ENCODE measurements at places on chromosomes 7 and 10.
A peak's percentile ranks its signal among the peaks of the same experiment; 100 is the strongest.

DNA sequence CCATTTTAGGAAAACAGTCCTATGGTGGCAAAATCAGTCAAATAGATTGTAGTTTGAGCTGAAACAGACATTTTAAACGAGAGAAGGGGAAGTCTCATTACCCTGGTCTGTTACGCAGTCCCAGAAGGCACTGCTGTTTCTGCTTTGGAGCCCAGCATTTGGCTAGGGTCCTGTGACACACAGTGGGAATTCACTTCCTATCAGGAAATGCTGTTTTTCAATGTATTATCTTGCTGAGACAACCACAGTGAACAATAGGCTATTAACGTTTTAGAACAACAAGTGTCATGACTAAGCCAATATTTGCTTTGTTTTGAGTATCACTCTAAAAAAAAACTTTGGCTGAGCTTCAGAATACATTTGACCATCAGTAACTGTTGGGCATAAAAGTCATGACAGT, 74.1 kb downstream of the ADD3 start:
- no peak for DNase-seq

- DNase-seq = peak; percentile 23
Measured at GRCh38 chr7:141073641-141074161, at the start of gene TMEM178B. TMEM178B (plus strand) TSS chr7:141074064.

GRCh38 chr10:102396317-102396650, 779 bp downstream of the NFKB2 start:
- no peak for DNase-seq

GRCh38 chr10:92847202-92847864, 987 bp upstream of the EXOC6 start:
- DNase-seq = peak; percentile 8

- DNase-seq = peak; percentile 47
Measured at GRCh38 chr10:124066126-124066700, 27.2 kb downstream of the CHST15 start.

DNA sequence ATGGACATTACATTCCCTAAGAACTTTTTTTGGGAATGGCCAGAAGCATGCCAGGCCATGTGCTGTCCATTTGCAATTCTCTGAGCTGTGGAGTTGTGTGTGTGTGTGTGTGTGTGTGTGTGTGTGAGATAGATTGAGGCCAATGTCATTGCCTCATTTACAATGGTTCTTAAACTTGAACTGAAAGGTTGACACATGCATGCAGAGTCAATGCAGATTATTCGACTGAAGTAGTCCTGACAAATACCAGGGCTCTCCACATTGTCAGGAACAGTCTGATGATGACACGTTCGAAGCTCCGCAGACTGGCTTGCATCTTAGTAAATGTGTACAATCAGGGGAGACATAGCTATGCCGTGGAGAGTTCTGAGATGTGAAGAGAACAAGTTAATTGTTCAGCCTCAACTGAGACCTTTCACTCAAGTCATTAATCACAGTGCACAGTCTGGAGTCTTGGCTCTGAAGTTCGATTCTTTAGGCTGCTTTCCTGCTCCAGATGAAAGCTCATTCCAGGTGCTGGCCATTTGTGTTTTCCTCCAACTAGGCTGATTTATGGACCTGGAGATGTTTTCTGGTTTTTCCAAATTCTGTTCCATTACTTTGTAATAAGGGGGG, 921.9 kb downstream of the LRMDA start:
- no peak for DNase-seq

DNA sequence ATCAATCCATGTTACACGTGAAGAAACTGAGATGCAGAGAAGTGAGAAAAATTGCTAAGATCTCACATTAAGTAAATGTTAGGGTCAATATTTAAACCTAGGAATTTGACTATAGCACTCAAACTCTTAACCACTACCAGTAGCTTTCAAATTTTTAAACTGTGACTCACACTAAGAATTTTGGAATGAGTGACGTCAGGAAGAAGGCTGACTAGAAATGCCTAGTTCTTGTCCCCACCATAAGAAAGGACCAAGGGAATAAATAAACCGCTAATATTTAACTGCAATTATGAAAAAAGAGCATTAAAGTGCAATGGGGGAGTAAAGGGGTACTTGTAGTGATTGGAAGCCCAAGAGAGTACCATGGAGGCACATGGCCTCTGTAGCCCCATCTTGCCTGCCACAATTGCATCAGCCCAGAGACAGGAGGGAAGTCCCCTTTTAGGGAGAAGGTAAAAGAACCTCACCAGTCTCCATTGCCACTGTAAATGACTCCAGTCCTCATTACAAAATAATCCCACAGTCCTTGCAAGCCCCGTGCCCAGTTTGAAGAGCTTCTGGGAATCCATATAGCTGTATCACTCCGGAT, 3.5 kb upstream of the AKR1B1 start:
- DNase-seq = no peak

DNA sequence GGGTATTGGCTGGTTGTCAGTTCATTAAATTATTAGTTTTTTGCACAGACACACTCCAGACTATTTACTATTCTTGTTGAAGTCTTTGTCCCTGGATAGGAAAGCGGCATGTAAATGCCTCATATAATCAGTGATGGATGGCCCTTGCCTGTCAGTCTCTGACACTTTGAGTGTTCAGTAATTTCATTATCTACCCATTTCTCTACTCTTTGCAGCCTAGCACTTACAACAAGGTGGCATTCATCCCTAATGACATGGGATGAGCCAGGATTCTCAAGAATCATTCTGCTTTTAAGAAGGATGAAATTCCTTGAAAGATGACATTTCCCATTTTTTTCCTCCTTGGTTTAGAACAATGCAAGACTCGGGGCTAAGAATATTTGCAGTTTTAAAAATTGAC, 155.7 kb downstream of the SORCS3 start:
- no peak for DNase-seq

DNA sequence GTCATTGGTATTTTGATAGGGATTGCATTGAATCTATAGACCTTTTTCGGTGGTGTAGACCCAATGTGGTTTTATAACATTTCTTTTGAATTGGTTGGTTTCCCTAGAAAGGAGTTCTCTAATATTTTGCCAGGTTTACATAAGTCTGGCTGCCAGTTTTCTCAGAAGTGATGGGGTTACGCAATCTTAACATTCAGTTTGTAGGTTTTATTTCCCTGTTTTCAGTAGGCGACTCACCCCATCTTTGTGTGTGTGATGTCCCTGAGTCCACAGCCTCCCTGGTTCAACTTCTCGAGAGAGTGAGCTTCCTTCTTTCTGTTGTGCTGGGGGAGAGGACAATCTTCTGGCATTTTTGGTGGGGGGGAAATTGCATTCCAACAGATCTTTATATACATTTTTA, 9.6 kb upstream of the KIF5B start:
- no peak for DNase-seq

- DNase-seq = no peak
Measured at GRCh38 chr10:44898665-44899064, 12.5 kb upstream of the TMEM72 start.

DNA sequence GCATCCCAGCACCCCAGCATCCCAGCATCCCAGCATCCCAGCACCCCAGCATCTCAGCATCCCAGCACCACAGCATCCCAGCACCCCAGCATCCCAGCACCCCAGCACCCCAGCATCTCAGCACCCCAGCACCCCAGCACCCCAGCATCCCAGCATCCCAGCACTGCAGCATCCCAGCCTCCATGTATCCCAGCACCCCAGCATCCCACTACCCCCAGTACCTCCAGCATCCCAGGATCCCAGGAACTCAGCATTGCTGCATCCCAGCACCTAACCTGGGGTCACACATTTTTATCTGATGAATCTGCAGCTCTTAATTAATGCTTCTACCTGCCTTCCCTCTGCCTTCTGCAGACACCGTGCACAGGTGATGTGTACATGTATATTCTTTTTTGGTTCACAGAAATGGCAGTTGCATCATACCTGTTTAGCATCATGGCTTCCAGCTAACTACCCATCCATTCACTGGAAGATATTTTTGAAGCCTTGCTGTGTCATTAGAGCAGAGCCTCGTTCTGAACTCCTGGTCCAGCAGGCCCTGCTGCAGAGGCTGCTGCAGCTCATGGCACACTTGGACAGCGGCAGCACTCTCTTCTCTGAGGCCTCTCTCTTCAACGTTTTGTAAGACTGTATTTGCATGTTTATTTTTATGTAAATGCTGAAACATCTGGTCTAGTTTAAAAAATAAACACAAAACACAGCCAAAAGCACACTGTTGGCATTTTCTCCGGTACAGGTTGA, 4.6 kb upstream of the CFAP46 start:
- no peak for DNase-seq

GRCh38 chr7:147857152-147858140, 733.1 kb upstream of the C7orf33 start:
- DNase-seq = no peak

DNA sequence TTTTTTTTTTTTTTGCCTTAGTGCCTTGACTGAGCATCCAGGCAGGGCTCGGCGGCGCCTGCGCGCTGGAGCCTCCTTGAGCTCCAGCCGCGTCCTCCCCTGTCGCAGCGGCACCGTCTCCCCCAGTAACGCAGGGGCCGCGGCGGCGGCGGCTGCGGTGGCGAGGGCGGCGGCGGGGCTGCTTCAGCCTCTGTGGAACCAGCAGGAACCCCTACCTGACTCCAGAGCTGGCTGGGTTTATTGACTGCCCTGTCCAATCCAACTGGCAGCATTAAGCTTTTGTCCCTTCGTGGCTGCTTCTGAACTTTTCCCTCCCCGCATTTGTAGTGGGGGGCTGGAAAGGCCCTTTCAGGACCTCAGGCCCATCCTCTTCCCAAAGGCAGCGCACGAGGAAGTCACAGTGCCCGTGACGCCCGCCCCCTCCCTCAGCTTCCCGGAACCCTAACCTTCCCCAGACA, at the start of gene GPR85:
Gene GPR85, minus strand, starts transcription at position 397 of the 458 bp plus-strand sequence. CDS start 2,106 bp downstream, outside the sequence.
- DNase-seq = peak; percentile 94

- DNase-seq = peak; percentile 94
Measured at GRCh38 chr10:70462349-70462984, 16.1 kb upstream of the PALD1 start.

- no peak for DNase-seq
Measured at GRCh38 chr10:106987362-106987761, 177.1 kb downstream of the SORCS1 start.

- DNase-seq = no peak
Measured at GRCh38 chr10:31508234-31508633, 189.2 kb downstream of the ZEB1 start.

DNA sequence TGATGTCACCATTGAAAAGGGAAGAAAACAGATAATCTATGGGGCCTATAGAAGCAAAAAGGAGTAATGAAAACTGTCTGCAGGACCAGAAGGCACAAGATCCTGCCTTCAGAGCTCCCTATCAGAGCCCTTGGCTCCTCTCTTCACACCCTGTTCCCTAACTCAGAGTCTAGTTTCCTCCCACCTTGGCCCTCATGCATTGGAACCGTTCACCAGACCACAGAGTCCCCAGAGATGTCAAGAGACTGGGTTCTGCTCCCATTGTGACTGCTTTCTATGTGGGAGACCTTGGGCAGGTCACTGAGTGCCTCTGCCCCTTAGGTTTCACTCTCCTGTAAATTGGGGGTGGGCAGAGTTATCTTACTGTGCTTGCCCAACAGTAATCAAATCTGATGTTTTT, 80.1 kb upstream of the RPA3 start:
- no peak for DNase-seq

GRCh38 chr7:31497516-31497915, 16.4 kb upstream of the ITPRID1 start:
- DNase-seq = no peak

- no peak for DNase-seq
Measured at GRCh38 chr7:55132890-55133551, 114.2 kb downstream of the EGFR start.

DNA sequence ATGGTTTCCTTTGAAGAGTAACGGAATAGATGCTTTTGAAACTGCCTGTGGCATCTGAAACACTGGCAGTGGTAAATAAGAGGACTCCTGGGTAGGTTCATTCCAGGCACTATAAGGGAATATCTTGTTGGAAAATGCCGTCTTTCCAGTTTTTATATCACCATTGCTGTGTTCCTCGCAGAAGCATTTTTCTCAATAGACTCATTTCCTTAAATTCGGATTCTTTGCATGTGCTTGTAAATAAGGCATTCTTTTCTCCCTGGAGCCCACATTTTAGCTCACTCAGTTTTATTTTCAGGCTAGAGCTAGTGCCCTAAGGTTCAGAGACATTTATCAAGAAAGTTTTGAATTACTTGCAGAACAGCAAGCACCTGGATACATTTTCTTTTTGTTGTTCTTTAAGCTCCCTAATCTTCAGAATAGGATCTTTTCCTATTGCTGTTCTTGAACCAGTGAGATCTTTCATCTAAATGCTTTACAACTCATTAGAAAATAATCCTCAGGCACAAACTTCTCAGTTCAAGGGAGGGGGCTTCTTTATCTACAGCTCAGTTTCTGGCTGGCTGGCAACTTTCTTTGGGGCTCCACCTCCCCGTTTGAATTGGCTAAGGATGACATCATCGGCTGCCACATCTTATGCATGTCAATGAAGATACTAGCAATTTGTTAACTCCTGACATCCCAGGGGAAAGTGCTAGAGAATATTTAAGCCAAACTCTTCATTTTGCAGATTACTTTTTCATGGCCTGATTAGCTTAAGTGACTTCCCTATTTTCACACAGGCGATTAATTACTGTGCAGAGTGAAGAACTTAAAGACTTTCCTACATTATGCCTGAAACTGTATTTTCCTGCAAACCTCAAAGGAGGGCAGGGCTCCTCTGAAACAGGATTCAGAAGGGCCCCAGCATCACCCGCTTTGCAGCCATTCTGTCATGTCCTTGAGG, 133.7 kb upstream of the RSU1 start:
- DNase-seq = peak; percentile 92

DNA sequence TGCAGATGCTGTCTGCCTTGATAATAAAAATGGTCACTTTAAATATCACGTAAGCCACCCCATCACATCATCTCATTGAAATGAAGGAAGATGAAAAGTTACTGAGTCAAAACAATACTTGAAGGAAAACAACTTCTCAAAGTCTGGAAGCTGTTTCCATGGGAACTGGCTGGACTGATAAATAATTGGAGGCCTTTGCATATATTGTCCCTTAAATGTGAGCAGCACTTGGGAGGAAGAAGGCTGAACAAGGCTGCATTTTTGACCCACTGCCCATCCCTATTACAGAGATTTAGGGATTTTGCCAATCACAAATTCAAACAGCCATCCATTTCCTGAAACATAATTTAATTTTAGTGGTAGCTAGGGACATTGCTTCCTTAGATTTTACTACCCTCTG, 18.2 kb upstream of the MAGI2 start:
- peak; percentile 19 for DNase-seq

- DNase-seq = no peak
Measured at GRCh38 chr10:130254243-130254642, 118.1 kb downstream of the GLRX3 start.

DNA sequence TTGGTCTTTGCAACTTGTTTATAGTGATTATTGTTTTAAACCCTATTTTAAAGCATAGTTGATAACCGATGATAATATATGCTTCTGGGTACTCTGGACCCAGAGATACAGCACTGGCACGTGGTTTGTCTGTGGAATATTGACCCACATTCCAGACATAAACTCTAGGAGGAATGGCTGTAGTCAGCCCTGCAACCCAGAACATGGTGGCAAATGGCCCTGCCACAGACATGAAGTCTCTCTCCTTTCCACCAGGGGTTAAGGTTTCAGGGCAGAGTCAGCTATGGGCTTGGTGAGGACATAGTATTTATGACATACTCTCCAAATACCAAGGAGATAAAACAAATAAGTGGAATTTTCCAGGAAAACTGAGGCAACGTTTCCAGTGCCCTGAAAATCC, 83.6 kb downstream of the NAMPT start:
- no peak for DNase-seq

- no peak for DNase-seq
Measured at GRCh38 chr7:14859267-14859666, 43.3 kb downstream of the DGKB start.
